ENCODE measurements at places on chromosomes 12 and 14. TPM values are rescaled to one million over a fixed set of nuclear protein-coding genes. Genes with fewer than 3 reads are reported as not detected.

Gene SYCP3
- total RNA-seq, result not detected

Gene NELL2
- 47.5 TPM for total RNA-seq

Gene TBX5
- total RNA-seq, result not detected

Gene CYP27B1
- 14.7 TPM for total RNA-seq

Gene ABCD2
- 5.9 TPM for total RNA-seq

Gene SCYL2
- 22.3 TPM for total RNA-seq

Gene E2F7
- 26.9 TPM for total RNA-seq

Gene BMAL2
- total RNA-seq, result 14.5 TPM

Gene VTI1B
- total RNA-seq, result 24.7 TPM

Gene BEST3
- not detected for total RNA-seq

Gene TPH2
- total RNA-seq, result not detected

Gene TEP1
- 69.8 TPM for total RNA-seq

Gene MMP19
- not detected for total RNA-seq

Gene HOXC9
- total RNA-seq, result not detected

Gene LPAR5
- 5.1 TPM for total RNA-seq

Gene RNF31
- 90.7 TPM for total RNA-seq

Gene ARID2
- total RNA-seq, result 25.7 TPM

Gene SOAT2
- total RNA-seq, result 0.59 TPM

Gene ADCY4
- total RNA-seq, result 5.7 TPM

Gene TAS2R7
- not detected for total RNA-seq

Gene PLA2G1B
- total RNA-seq, result not detected

Gene HOXC12
- total RNA-seq, result not detected

Gene KRT3
- total RNA-seq, result not detected

Gene RIMKLB
- total RNA-seq, result 2.2 TPM

Gene MYH7
- not detected for total RNA-seq

Gene CISTR
- not detected for total RNA-seq

Gene GNB3
- 0.25 TPM for total RNA-seq

Gene NRL
- 2.9 TPM for total RNA-seq

Gene PLEKHG7
- not detected for total RNA-seq

Gene ARHGAP9
- total RNA-seq, result 195 TPM

Gene NINJ2
- 1.4 TPM for total RNA-seq

Gene ATF7
- 30.1 TPM for total RNA-seq

Gene EIF2S3B
- 0.49 TPM for total RNA-seq

Gene PMEL
- total RNA-seq, result 1.2 TPM

Gene DRAM1
- total RNA-seq, result 5.6 TPM

Gene PPM1A
- total RNA-seq, result 33.7 TPM

Gene OTUB2
- 2.3 TPM for total RNA-seq

Gene STX2
- 16.6 TPM for total RNA-seq

Gene ANKRD33
- total RNA-seq, result not detected

Gene ZNF385A
- 1.8 TPM for total RNA-seq

Gene CLEC6A
- not detected for total RNA-seq

Gene RPL10L
- not detected for total RNA-seq

Gene TEX22
- 4.6 TPM for total RNA-seq

Gene SPTSSA
- total RNA-seq, result 10.7 TPM

Gene TEX52
- 0.20 TPM for total RNA-seq

Gene KIF26A
- 0.43 TPM for total RNA-seq

Gene GDF3
- total RNA-seq, result not detected

Gene GATC
- 46.3 TPM for total RNA-seq

Gene BRMS1L
- 5.7 TPM for total RNA-seq

Gene CATSPERB
- 1.1 TPM for total RNA-seq

Gene C12orf50
- 0.18 TPM for total RNA-seq

Gene GPR84
- total RNA-seq, result 2.0 TPM
